T1000 (cell line): ENCODE measurements at places on chromosomes 2 and 18.

DNA sequence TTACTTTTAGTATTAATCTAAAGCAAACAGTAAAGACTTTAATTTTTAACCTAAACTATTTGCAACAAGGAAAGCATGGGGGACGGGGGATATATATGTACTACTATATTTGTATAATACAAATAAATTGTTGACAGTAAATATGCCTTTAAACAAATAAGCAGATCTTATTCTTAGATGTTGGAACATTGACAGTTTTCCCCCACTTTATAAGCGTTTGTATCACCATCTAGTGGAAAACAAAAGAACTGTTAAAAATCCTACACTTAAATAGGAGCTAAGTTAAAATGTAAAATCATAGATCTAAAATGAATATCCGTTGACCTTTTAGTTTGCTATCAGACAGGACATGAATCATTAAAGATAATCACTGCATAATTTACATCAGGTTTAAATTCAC is 50.0 kb downstream of the RBBP8 start:
- no peak for DNase-seq

- no peak for DNase-seq
These were observed 12.4 kb upstream of the CHRNA1 start for GRCh38 chr2:174776675-174777074.

DNA sequence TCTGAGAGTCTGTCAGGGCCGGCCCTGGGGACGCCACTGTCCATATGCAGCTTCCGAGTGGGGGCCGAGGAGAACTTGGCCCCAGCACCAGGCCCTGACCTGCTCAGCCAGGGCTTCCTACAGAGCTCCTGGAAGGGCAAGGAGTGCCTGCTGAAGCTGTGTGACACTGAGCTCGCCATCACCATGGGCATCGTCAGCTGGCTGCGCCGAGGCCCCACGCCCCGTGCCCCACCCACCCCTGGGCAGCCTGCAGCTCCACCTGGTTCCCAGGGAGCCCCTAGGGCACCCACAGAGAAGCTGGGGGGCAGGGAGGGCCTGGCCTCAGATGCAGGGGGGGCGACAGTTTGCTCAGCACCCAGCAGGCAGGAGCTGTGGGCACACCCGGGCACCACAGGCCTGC is 8.1 kb downstream of the AMER3 start:
- no peak for DNase-seq

DNA sequence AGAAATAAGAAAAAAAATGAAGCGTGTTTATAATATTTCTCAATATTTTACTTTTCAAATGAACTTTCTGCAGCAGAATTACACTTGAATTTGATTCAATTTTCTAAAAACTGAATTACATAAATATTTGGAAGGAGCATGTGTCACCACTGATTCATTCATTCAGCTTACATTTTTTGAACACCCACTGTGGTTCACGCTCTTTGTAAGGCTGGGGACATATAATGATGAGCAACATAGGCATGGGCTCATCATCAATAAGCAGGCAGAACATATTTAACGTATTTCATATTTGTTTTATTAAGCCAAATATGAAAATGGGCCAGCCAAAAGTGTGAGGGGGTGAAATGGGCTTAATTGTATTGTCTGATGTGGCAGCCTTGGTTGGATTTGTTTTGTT is 209.1 kb downstream of the CTNNA2 start:
- DNase-seq = no peak

GRCh38 chr2:223815186-223815883 is 22.0 kb downstream of the AP1S3 start:
- DNase-seq = peak; percentile 68

GRCh38 chr2:234292205-234292961 is 204.5 kb downstream of the ARL4C start:
- DNase-seq = no peak

GRCh38 chr2:182229297-182229696 is 197.5 kb downstream of the PDE1A start:
- no peak for DNase-seq

DNA sequence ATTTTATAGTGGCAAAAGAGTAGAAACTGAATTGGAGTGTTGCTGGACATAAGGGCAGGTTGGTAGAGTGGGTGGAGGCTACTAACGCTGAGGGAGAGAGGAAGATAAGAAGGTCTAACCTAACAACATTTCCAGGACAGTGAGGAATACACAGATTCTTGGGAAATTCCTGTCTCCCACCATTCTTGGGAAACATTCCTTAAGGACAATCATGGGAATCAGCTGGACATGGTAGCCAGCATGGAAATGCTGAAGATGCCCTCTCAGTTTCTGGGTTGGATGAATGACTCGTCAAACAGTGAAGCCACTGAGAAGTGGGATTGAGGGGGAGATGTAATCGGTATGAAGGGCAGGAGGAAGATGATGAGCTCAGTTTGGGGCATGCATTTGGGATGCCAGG is 265.4 kb downstream of the AFF3 start:
- DNase-seq = no peak

DNA sequence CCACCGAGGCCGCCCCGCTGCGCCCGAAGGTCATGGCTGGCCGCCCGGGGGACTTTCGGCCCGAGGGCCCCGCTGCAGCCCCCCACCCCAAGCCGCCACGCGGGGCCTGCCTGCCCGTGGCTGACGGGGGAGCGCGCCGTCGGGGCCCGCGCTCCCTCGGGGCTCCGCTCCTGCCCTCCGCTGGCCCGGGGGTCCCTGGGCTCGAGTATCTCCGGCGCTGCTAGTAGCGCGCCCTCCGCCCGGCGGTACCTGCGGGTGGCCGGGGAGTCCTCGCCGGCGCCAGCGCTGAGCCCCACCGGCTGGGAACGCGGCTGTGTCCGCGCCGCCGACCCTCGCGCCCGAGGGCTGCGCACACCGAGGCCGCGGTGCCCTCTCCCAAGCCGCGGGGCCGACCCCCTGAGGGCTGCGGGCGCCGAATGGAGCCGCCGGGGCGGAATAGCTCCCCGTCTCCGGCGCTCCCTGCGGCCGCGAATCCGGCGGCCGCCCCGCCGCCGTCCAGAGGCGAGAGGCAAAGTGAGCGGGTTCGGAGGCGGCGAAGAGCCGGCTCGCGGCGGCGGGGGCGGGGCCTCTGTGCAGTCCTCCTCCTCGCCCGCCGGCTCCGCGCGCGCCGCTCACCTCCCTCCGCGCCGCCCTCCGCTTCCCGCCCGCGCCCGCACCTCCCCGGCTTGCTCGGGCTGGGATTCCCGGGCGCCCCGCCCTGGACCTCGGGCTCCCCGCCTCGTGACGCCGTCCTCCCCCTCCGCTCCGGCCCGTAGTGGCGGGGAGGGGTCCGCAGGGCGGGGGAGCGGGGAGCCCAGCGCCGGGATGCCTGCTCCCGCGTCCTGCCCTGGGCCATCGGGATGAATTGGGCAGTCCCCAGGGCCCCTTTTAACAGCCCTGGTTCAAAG is at the start of gene KCNG3:
Gene KCNG3 (minus strand): TSS at position 515 of the 887 bp plus-strand sequence. CDS start 481 bp downstream, at position 34.
- peak; percentile 38 for DNase-seq

DNA sequence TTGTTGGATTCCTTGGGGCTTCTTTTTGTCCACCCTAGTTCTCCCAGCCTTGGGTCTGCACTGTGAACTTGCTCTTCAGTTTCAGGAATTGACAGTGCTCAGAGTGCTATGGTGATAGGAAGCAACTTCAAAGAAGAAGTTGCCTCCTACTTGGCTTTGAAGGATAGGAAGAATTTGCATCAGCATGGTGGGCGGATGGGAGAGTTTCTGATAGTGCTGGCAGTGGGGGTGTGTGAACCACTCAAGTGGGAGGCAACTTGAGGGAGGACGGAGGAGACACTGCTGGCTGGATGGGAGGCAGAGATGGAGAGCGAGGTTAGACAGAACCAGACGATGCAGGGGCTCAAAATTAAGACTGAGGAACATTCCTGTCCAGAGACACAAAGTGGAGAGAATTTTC is 164.4 kb upstream of the SKOR2 start:
- DNase-seq = no peak

DNA sequence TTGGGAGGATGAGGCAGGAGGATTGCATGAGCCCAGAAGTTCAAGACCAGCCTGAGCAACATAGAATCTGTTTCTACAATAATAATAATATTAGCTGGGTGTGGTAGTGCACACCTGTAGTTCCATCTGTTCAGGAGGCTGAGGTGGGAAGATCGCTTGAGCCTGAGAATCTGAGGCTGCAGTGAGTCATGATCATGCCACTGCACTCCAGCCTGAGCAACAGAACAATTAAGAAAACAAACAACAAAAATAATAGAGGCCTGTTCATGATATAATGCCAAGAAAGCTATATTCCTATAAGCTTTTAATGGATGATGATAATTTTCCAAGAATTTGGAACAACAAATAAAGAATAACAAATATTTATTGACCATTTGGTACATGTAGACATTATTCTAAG is 6.9 kb upstream of the CCBE1 start:
- DNase-seq = no peak

- no peak for DNase-seq
These were observed 211.0 kb downstream of the CYRIA start for GRCh38 chr2:16454621-16455020.
